ENCODE measurements at places on chromosomes 2 and 18. TPM values are rescaled to one million over a fixed set of nuclear protein-coding genes. Genes with fewer than 3 reads are reported as not detected.

DNA sequence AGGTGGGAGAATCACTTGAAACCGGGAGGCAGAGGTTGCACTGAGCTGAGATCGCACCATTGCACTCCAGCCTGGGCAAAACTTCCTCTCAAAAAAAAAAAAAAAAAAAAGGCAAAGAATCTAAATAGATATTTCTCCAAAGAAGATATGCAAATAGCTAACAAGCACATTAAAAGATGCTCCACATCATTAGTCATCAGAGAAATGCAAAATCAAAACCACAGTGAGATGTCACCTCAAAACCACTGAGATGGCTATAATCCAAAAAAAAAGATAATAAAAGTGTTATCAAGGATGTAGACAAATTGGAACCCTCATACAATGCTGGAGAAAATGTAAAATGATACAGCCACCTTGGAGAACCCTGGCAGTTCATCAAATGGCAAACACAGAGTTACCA is 8.4 kb downstream of the ST8SIA5 start:
- DNase-seq: no peak

The CDKL4 gene
- 0.67 TPM for polyA plus RNA-seq

- no peak for DNase-seq
These were observed 600.0 kb downstream of the SLC4A3 start for GRCh38 chr2:220227266-220227920.

- DNase-seq: no peak
These were observed 912 bp upstream of the LAPTM4A start for GRCh38 chr2:20052229-20052851.

DNA sequence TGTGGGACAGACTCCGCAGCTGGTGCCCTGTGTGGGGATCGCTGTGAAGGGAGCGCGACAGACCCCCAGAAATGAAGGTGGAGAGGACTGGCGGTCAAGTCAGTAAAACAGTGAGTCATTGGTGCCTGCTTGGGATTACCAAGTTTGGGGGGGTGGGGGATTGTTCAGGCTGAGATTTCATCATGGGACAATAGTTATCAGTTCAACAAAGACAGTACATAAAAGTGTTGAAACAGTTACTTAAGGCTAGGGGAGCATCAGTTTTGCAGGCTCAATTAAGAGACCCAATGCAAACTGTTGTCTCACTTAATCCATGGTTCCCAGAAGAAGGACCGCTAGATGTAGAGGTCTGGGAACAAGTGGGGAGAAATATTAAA is 42.4 kb upstream of the PDK1 start:
- DNase-seq: no peak

The RGPD3 gene
- 0.25 TPM for polyA plus RNA-seq

The SP140L gene
- 10.1 TPM for polyA plus RNA-seq

GRCh38 chr18:22423878-22424564 is 6.3 kb upstream of the CTAGE1 start:
- no peak for DNase-seq

The ADGRF3 gene
- polyA plus RNA-seq: 3.3 TPM

DNA sequence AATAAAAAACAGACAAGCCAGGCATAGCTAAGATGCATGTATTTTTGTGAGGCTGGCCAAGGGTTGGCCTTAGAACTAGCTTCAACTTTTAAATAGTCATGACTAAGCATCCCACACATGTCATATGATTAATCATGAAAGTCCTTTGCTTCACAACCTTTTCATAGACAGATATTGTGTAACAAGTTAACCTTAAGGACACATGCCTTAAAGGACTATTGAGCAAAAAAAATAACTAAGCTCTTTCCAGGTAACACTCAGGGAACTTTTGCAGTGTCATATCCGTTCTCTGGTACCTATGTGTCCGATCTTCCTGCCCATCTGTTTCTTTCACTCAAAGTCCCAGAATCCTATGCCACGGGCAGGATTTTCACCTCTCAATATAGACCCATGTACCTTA is 498.4 kb downstream of the STK39 start:
- DNase-seq: no peak

The CIB4 gene
- 0.29 TPM for polyA plus RNA-seq

DNA sequence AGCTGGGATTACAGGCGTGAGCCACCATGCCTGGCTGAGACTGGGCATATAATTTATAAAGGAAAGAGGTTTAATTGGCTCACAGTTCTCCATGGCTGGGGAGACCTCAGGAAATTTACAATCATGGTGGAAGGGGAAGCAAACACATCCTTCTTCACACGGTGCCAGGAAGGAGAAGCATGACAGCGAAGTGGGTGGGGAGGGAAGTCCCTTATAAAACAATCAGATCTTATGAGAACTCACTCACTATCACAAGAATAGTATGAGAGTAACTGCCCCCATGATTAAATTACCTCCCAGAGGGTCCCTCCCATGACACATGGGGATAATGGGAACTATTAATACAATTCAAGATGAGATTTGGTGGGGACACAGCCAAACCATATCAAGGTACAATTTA is 7.8 kb upstream of the LCLAT1 start:
- no peak for DNase-seq

DNA sequence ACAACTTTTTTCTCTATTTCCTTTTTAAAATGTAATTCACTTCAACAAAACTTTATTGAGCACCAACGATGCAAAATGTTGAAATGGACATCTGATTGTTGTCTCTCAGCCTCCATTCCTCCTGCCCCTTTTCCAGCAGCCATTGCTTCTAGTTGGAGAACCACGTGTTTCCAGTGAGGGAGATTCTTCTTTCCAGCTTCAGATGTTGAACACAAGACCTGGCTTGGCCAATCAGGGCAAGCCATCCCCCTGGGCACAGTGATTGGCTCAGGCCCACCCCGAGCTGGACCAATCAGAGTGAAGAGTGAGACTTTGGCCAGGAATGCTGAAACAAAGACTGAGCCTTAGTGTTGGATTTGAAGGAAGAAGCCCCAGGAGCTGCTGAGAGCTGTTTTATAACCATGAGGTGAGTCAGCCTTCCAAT is 59.0 kb downstream of the E2F6 start:
- DNase-seq: no peak

The DRC1 gene
- 4.6 TPM for polyA plus RNA-seq

DNA sequence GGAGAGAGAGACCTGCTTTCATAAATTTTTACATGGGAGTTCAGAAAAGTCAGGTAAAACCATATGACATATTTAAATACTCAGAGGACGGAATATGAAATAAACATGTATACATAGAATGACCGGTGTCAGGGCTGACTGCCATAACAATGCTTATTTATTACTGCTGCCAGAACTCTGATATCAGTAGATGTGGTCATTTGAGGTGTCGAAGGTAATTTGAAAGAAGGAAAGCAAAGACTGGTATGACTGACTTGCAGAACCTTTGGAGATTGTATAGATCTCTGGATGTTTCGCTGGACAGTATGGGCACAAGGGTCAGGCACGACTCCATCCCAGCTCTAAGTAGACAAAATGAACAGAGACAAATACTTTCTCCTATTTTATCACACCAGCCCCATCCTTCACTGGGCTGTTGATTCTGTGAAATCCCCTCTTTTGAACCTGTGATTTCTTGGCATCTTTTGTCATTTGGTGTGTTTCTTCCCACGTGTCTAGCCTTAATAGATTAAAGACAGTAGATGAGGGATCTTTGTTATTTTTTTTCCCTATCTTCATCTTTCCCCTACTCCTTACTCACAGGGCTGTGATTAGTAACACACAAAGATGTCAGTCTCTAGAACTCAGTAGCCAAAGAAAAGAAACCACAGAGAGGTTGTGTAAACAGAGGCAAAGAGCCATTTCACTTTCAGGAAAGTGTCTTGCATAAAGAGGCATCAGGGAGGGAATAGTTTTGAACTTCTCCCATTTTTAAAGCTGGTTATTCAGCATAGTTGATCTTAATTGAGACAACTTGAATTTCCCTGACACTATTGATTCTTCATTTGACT is 61.6 kb downstream of the ICOS start:
- DNase-seq: no peak

DNA sequence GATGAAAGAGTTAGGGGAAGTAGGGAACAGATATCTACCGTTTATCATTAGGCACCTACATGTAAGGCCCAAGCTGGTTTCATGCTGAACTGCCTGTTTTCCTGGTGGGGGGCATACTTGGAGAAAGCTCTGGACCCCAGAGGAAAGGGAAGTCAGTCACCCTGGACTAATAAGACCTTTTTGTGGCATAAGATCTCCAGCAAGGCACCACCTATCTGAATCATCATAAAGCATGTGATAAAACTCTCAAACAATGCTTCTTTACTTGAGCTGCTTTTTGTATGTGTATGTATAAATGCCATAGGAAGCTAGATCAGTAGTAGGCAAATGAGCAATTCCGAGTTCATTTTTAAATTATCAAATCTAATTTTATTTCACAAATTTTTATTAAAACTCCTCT is 104.8 kb downstream of the TANC1 start:
- no peak for DNase-seq

The CREG2 gene
- polyA plus RNA-seq: 0.46 TPM

The ABHD1 gene
- 1.6 TPM for polyA plus RNA-seq

DNA sequence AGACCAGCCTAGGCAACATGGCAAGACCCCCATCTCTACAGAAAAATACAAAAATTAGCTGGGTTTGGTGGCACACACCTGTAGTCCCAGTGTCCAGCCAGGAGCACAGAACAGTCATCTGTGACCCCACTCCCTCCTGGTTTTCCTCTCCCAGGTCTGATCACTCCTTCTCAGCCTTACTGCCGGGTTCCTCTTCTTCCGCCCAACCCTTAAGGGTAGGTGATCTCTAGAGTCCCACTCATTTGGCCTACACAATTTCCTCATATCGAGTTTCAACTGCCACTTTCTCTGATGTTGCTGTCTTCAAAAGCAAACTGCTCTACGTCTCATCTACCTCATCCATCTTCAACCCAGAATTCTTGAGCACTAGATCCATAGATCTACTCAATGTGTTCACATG is 13.4 kb upstream of the MAT2A start:
- no peak for DNase-seq

The AGAP1 gene
- polyA plus RNA-seq: 22.0 TPM

DNA sequence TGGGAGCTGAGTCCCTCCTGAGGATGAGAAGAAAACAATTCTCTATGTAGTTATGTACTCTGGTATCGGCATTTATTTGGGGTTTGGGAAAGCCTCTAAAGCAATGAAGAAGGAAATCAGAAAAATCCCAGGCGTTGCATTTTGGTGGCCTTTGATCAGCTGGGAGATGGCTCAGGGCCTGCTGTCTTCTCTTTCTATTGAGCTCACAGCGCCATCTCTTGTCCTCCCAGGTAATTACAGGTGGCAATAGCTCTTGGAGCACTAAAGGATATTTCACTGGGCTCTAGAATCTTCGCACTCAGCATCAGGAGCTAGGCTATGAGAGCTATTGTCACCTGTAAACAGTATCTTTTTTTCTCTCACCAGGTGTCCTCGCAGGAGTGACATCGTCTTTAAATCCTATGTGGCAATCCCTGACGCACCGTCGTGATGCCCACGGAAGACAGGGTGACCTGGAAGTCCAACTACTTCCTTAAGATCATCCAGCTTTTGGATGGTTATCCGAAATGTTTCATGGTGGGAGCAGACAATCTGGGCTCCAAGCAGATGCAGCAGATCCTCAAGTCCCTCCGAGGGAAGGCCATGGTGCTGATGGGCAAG is 76.1 kb upstream of the PMAIP1 start:
- peak; percentile 46 for DNase-seq

The GALNT14 gene
- polyA plus RNA-seq: 33.2 TPM

DNA sequence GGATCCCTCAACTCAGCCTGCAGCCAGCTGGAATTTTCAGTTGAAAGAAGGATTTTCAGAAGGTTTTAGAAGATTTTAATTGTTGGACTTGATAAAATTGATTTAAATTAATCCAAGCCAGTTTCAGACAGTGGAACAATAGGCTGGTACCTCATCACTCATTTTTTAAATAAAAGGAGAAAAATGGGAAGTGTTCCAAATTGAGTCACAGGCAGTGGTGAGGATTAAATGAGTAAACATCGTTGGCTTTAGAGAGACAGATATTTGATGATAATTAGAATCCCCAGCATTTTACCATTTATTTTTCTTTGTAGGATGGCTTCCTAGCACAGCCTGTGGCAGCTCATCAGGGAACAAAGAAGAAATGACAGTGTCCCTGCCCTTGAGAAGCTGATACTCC is 7.4 kb downstream of the CXCR4 start:
- DNase-seq: no peak

- DNase-seq: peak; percentile 65
These were observed 80.7 kb downstream of the EML4 start for GRCh38 chr2:42249887-42250286.

- DNase-seq: no peak
These were observed 422 bp upstream of the MRPL53 start for GRCh38 chr2:74472945-74473258.

The RAB31 gene
- 30.4 TPM for polyA plus RNA-seq

- no peak for DNase-seq
These were observed 12.2 kb downstream of the PKDCC start for GRCh38 chr2:42060028-42060427.

- DNase-seq: no peak
These were observed 132.1 kb downstream of the MBP start for GRCh38 chr18:77000527-77000926.
